Anterior cingulate cortex (tissue), 58 donors: ENCODE measurements at places on chromosomes 3 and 15.

- no peak for DNase-seq
Measured at GRCh38 chr3:1727242-1727641, 371.4 kb upstream of the CNTN4 start.

- no peak for DNase-seq
Measured at GRCh38 chr3:56762718-56763117, 39.0 kb downstream of the ARHGEF3 start.

DNA sequence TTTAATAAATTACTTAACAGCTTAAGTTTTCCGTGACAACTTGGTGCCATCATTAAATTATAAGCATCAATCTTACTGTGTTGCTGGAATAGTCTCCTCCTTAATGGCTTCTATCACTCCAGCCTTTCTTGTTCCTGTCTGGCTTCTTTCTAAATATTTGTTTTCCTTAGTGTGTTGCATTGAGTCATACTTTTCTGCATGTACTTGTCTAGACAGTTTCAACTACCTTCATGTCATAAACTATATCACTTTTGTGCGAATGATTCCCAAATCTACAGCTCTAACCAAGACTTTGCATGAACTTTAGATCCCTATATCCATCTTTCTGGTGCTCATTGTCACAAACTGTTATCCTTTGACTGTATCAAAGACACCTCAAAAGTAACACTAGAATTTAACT, 78.4 kb downstream of the AKAP13 start:
- no peak for DNase-seq

- no peak for DNase-seq
Measured at GRCh38 chr3:192825657-192826200, 91.9 kb downstream of the MB21D2 start.

GRCh38 chr3:49260806-49261324, 16.2 kb downstream of the C3orf62 start:
- no peak for DNase-seq

DNA sequence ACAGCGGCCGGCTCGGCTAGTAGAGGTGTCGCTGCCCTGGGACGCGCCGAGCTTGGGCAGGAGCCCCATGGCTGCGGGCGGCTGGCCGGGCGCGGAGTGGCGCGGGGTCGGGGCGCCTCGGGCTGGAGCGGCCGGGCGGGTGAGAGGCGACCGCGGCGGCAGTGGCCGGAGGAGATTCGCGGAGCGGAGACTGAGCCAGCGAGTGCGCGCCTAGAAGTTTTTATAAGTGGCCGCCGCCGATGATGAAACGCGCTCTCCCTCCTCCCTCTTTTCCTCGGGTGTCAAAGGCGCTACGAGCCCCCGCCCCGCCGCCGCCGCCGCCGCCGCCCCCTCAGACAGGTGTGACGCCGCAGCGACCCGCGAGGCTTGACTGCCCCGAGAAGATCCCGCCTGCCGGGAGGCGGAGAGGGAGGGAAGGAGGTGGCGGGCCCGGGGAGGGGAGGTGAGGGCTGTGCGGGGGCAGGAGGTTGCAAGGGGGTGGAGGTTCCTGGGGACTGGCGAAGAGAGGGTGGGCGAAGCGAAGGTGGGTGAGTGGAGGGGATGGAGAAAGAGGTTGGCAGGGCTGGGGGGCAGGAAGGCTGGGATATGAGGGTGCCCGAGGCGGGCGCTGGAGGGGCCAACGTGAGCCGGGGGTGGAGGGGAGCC, at the start of gene SLCO2A1:
SLCO2A1 (minus strand) TSS at position 192 of the 645 bp plus-strand sequence; CDS start at position 69, 123 bp downstream.
- no peak for DNase-seq

GRCh38 chr15:73972984-73973682, 19.0 kb downstream of the STOML1 start:
- peak; percentile 45 for DNase-seq

- DNase-seq = no peak
Measured at GRCh38 chr15:73892446-73893226, 19.3 kb downstream of the TBC1D21 start.

DNA sequence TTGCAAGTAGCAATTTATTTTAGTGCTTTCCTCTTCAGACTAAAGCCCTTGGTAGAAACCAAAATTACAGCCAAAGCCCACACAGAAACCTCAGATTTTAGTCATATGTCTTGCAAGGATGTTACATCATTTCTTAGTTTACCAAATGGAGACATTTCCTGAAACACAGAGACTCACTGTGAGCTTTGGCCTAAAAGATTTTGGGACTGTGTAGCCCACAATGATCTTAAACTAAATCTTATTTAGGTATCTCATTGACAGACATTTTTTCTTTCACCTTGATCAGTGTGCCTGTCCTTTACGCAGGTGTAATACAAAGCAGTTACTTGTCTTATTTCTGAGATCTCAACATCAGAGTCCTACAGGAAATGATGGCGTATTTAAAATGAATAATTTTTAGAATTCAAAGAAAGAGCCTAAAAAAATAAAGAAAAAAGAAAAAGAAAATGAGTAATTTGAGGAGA, 27.8 kb upstream of the AP4E1 start:
- DNase-seq = no peak

- no peak for DNase-seq
Measured at GRCh38 chr3:45489730-45490309, 101.4 kb downstream of the LARS2 start.

GRCh38 chr15:81023483-81024264, 23.0 kb downstream of the TLNRD1 start:
- DNase-seq = peak; percentile 34

DNA sequence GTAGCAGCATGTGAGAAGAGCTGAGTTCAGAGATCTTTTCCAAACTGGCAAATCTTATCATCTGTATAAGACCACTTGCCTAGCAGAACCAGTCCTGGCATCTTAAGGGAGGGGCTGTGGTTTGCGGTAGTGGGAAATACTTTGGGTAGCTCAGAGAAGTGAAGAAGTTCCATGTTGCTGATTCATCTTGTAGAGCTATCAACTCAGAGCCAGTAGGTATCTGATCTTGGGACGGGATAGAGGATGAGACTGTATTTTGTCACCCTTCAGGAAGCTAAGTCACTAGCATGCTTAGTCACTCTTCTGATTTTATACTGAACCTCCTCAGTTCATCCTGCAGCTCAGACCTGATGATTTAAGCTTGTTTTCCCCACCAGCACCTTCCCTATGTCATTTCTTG, 211.4 kb downstream of the NR1D2 start:
- DNase-seq = no peak

GRCh38 chr3:123100193-123100776, 33.5 kb downstream of the PDIA5 start:
- DNase-seq = no peak

DNA sequence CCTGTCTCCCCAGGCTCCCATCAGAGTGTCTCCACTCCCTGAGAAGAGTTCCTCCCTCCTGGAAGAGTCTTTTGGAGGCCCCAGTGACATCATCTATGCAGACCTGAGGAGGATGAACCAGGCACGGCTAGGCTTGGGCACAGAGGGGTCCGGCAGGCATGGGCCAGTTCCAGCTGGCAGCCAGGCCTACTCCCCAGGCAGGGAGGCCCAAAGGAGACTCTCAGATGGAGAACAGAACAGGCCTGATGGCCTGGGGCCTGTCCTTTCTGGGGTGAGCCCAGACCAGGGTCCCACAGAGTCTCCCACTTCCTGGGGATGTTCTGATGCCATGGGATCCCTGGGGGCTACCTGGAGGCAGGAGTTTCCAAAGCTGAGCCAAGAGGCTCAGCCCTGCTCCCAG, 8.5 kb downstream of the SH2D7 start:
- no peak for DNase-seq

DNA sequence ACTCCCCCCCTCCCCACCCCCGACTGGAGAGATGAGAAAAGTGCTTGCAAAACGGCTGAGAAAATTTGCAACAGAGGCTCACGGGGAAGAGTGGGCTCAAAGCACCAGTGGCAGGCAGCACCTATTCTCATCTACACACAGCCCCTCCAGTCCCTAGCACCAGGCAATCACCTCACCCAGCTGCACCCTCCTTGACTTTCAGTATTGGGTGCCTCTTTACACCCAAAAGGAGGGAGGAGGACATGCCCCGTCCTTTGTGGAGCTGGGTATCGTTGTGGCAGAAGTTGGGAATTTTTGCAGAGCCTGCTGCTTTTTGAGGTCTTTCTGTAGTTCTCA, 182.8 kb upstream of the TOPAZ1 start:
- DNase-seq = no peak

- DNase-seq = no peak
Measured at GRCh38 chr15:63407612-63408011, 26.0 kb upstream of the CA12 start.

DNA sequence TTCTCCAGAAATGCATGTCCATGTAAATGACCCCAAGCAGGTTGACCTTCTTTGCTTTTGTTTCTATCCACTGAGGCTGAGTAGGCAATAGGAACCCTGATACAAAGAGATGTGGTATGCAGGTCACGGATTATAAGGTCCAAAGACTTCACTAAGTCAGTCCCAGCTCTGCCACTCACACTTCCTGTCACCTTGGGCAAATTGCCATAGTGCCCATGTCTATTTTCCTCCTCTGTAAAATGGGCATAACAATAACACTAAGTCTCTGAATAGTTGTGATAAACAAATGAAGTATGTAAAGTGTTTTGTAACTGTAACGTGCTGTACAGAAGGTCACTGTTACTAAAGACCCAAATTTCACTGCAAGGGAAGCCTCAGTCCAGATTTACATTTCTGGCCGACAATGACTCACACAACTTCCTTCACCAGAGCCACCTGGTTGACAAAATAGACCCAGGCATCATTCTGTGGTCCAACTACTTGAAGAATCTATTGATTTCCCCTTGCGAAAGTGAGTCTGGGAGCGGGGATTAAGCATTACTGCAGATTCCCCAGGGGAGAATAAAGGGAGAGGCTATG, 175.4 kb upstream of the LPP start:
- no peak for DNase-seq

DNA sequence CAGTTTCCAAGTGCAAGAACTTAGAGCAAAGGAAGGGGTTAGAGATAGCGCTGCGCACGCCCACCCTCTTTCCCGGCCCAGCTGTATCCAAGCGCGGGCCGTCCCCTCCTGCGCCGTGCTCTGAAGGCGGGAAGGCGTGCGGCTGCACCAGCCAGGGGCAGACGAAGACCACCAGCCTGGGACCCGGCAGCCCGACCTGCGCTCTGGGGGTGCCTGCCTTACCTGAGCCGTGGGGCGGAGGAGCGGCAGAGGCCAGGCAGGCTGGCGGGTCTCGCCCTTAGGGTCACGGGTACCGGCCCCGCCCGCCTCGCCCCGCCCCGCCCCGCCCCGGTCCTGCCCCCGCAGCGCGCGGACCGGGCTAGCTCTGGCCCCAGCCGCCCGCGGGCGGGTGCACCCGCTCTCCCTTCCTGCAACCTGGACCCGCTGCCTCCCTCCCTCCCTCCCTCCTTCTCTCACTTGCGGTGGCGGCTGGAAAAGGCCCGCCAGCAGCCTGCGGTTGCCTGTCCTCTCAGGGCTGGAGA, at the start of gene WDR72:
WDR72 (minus strand) TSS at position 253 of the 521 bp plus-strand sequence. CDS start 26,514 bp downstream, outside the sequence.
- DNase-seq = no peak

- no peak for DNase-seq
Measured at GRCh38 chr3:188533612-188534357, 379.8 kb downstream of the LPP start.

DNA sequence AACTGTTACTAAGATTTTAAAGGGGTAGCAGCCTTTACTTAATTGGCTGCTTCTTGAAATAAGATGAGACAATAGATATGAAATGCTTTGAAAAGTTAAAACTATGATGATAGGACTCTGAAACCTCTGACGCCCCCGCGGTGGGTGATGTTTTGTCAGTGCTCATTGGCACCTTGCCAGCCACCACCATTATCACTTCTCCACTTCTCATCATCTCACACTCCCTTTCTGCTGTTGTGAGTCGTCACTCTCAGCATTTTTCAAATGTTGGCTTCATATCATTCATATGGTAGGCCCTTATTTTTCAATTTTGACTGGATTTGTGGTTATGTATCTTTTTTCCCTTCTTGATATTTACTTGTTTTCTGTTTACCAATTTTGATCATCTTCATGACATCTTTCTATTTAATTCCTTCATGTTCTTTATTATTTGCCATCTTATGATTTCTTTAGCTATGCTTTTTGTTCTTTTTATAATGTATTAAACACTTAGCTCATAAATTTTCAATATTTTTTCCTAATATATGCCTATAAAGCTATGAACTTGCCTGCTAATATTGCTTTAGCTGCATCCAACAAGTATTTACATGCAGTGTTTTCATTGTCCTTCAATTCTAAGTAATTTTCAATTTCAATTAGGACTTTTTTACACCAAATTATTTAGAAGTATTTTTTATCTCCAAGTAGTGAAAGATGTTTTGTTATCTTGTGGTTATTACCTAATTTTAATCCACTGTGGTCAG, 30.3 kb upstream of the SKOR1 start:
- no peak for DNase-seq

- DNase-seq = no peak
Measured at GRCh38 chr3:160691151-160691550, 14.2 kb downstream of the ARL14 start.

- DNase-seq = no peak
Measured at GRCh38 chr15:23446215-23447106, 582 bp downstream of the GOLGA6L2 start.

GRCh38 chr3:169118666-169119370, 544.7 kb downstream of the MECOM start:
- no peak for DNase-seq

DNA sequence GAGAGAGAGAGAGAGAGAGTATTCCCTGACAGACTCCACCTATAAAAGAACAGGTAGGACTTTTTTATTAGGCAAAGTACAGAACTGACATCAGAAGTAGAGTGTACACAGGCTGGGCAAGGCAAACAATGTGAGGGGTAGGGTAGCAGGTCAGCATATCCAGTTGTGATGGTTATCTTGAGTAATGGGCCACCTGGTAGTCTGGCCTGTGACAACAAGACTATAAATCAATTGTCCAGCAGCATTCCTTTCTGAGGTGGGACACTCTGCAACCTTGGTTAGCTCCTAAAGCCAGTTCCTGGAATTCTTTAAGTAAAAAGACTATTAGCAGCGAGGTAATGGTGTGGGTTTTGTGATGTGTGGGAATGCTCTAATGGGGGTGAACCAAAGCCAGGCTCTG, 14.9 kb upstream of the TMCC1 start:
- no peak for DNase-seq

DNA sequence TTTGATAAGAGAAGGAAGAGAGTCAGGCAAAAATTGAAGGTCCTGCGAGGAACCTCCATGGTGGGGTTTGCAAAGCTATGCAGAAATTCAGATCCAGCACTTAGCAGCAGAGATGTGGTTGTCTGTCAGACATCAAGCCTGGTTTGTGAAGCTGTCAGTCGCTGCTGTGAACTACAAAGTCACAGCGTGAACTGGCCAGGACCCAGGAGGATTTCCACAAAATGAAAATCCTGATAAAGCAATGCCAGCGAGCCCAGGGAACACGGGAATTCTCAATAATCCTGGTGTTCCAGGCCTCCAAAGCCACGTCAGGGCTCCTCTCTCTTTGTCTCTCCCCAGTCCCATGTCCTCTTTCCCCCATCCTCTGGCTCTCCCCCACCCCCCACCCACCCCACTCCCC, 296.9 kb upstream of the GADL1 start:
- no peak for DNase-seq

GRCh38 chr3:107745354-107745753, 222.6 kb downstream of the BBX start:
- no peak for DNase-seq
